Stimulated activated CD4-positive, alpha-beta T cell treated with anti-CD3 and anti-CD28 coated beads, TNF-alpha, amount 100 ng/mL, for 1 hour (primary cell): ENCODE measurements at places on chromosomes 11 and 22.

GRCh38 chr11:120108154-120108784, 29.6 kb downstream of the TRIM29 start:
- peak; percentile 55 for DNase-seq

GRCh38 chr11:1853376-1854131, 670 bp downstream of the LSP1 start:
- DNase-seq = no peak

DNA sequence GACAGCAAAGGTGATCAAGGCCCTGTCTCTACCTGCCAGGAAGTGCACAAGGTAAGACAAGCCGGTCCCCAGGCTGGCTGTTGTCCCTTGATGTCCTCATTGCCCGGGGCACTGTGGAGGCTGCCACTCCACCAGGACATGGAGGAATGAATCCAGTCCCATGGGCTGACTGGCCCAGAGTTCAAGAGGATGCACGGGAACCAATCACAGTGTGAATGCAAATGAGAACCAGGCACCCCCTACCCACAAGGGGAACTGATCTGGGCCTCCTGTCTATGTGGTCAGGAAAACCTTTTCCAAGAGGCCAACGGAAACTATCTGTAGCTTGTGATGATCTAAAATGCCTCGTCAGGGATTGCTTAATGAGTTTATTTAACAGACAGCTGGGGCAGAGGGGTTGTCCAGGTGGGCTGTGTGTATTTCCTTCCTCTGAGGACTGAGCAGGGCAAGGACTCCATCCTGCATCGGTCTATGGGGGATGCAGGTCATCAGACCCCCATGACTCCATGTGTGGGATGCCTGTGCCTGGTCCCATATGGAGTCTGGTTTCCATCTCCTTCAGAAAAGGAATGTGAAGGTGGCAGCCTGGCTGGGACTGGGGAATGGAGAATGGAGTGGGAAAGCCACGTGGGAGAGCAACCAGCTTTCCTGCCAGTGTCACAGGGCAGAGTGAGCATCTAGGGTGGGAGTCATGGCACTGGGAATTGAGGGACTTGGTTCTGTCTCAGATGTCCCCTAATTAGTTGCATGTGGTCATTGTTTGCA, 60.5 kb downstream of the CD82 start:
- DNase-seq = no peak

DNA sequence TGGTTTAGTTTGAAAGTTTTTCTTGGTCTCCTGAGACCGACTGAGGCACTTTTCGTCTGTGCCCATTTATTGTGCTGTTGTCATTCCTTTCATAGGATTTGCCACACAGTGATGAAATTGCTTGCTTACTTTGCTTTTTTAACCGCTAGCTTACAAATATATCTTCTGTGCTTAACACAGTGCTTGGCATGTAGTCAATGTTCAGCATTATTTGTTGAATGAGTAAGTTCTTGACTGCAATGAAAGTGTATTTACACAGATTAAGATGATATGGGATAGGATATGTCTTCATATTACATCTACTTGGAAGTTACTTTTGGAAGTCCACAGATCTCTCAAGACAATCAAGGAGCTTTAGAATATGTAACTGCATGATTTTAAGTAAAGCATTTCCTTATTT, 91.2 kb downstream of the GRIA4 start:
- no peak for DNase-seq

GRCh38 chr11:133842053-133842452, 3.3 kb downstream of the SPATA19 start:
- no peak for DNase-seq

DNA sequence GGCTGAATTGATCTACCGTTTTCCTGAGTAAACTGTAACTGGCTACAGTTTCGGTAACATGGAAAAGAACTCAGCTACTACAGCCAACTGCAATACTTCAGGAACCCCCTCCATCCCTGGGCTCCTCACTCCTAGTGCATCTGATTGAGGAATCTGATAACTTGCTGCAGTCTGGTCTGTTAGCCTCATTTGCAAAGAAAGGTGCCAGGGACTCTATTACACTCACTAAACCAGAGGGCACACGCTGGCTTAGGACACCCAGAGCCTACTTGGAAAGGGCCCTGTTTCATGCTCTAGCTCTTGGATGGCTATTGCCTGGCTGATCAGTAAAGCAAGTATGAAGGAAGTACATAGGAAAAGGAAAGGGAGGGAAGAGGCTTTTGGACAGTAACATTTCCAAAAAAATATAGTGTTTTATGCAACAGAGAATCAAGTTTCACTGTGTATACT, 22.3 kb downstream of the APOL5 start:
- no peak for DNase-seq

DNA sequence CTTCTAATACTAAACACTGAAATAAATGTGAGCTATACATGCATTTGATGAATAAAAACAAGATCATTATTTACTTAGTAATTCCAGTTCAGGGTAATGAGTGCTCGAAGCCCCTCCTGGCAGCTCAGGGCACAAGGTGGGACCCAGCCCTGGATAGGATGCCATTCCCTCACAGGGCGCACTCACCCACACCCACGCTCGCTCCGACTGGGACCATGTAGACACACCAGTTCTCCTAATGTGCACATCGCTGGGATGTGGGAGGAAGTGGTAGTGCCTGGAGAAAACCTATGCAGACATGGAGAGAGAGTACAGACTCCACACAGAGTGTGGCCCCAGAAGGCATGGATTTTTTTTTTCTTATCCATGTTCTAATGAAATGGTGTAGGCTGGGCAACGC, 44.5 kb upstream of the RASSF10 start:
- DNase-seq = no peak

- no peak for DNase-seq
Measured at GRCh38 chr11:132878111-132878510, 654.2 kb downstream of the OPCML start.

GRCh38 chr11:44805596-44805995, 78.8 kb downstream of the TSPAN18 start:
- no peak for DNase-seq

DNA sequence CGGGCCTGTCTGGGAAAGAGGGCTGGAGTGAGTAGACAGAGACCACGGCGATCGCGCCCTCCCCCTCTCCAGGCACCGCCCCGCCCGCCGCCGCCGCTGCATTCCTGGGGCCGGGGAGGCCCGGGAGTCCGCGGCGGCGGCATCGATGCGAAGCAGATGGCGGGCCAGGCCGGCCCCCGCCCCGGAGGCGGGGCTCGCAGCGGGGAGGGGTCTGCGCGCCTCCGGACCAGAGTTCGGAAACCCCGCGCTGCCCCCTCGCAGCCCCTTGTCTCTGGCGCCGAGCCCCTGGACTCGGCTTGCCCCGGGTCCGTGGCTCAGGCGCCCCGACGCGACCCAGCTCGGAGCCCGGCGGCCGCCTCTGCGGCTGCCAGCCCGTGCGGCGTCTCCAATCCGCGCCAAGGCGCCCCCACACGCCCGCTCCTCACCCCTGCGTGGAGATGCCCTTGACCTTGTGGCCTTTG, 1.3 kb downstream of the SCARF2 start:
- no peak for DNase-seq

DNA sequence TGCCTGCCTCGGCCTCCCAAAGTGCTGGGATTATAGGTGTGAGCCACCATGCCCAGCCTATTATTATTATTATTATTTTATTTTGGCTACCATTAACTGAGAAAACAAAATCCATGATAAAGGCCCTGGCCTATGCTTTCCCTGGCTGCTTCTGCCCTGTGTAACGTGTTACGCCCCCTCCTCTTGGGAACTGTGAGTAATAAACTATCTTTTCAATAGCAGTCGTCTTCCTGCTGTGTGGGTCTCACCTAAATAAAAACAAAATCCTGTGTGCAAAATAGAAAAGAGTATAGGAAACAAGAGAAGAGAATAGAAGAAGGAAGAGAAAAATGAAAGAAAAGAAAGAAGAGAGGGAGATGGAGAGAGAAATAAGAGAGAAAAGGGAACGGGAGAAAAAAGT, 237.0 kb downstream of the MIAT start:
- no peak for DNase-seq

DNA sequence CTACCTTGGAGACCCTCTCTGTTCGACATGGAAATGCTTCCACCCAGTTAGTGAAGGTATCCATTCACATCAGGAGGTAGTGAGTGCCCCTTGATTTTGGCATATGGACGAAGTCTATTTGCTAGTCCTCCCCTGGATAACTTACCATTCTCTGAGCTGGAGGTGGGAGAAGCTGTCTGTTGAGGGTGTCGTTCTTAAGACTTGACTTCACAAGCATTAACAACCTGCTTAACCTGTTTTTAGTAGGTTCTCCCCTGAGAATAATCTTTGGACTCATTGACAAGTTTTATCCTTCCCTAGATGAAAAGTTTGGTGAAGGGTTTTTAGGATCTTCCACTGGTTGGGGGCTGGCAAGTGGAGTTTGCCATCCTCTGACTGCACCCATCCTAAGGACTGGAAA, 1053.8 kb upstream of the CNTN5 start:
- DNase-seq = no peak

GRCh38 chr22:37187891-37188761, at the start of gene C1QTNF6:
Gene C1QTNF6, minus strand, starts transcription at chr22:37188247. Its CDS starts 34 bp downstream, at chr22:37188213.
- DNase-seq = no peak

DNA sequence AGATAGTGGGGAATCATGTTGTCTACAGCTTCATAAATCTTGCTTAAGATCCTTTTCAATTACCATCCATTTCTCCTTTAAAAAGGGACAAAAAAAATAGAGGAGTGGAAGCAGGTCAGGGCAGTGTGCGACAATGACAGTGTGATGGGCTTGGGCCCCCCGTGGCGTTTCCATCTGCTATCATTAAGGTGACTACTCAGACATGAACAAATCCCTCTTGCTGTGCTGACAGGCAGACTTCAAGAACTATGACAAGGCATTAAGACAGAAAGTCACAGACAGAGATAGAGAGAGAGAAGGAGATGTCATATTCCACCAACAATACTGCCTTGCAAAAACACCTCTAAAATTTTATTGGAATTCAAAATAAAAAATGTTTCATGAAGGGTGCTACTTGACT, 263.2 kb downstream of the DCDC1 start:
- no peak for DNase-seq

GRCh38 chr11:1549338-1550330, 22.4 kb downstream of the DUSP8 start:
- DNase-seq = no peak

- no peak for DNase-seq
Measured at GRCh38 chr22:48474881-48475280, 1352.8 kb downstream of the BRD1 start.

DNA sequence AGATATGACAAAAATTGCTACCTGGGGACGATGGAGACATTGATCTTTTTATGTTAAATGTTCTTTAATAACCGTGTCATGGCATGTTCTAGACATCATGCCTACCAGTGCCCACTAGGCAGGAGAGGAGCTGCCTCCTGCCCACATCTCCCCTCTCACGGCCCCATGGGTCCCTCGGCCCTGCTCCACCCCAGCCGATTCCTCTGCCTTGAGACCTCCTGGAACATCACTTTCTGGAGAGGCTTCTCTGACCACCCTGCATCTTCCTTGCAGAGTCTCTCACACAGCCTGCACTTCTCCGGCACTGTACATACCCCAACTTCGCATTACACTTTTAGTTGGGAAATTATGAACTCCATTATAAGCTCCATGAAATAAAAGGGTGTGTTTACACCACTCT, 16.8 kb downstream of the EFCAB6 start:
- DNase-seq = no peak

- DNase-seq = no peak
Measured at GRCh38 chr11:47254386-47254785, 3.4 kb upstream of the NR1H3 start.

- no peak for DNase-seq
Measured at GRCh38 chr22:35912658-35913057, 116.0 kb downstream of the RBFOX2 start.

DNA sequence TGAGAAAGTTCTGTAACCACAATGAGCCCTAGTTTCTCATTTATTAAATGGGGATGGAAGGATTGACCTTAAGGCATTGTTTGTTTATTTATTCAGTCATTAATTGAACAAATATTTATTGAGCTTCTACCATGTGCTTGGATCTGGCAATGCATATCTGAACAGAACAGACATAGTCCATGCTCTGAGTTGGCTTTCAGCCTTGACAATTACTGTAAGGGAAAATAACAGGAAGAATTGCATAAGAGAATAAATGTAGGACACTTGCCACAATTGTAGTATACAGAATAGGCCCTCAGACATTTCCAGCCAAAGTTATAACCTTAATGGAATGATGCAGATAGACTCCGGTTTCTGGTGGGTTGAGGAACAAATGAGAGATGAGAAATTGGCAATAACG, 160.5 kb upstream of the TTC12 start:
- no peak for DNase-seq

DNA sequence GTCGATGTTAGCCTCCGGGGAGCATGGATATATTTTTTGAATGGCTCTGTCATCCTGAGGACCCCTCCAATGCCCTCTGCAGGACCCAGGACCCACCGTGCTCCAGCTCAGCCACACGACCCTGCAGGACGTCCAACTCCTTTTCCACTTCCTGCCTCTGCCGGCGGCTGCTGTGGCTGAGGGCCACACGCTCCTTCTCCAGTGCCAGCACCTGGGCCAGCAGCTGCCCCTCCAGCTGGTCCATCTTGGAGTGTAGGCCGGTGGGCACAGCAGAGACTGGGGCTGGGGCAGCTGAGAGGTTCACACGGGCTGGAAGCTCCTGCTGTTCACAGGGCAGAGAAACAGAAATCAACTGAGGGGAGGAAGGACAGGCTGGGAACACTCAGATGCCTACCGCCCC, 15.6 kb downstream of the NPTXR start:
- no peak for DNase-seq

GRCh38 chr11:3090096-3090901, 33.1 kb upstream of the CARS1 start:
- DNase-seq = no peak

DNA sequence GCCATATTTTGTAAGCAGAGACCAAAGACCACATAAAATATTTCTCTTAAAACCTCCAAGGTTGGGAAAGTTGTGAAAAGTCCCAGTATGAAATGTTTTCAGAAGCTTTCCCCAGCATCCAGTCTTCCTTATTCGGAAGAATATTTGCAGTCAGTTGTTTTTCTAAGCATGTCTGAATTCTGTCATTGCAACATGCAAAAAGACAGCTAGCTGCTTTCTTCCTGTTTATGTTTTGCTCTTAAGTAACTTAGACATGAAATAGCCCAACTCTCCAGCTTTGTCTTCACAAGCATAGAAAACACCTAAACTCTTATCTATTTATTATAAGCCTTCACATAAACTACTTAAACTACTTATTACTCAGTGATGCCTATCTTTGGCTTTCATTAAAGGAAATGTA, 57.9 kb upstream of the MMP13 start:
- no peak for DNase-seq

- DNase-seq = no peak
Measured at GRCh38 chr11:103798446-103798845, 238.0 kb upstream of the DDI1 start.

DNA sequence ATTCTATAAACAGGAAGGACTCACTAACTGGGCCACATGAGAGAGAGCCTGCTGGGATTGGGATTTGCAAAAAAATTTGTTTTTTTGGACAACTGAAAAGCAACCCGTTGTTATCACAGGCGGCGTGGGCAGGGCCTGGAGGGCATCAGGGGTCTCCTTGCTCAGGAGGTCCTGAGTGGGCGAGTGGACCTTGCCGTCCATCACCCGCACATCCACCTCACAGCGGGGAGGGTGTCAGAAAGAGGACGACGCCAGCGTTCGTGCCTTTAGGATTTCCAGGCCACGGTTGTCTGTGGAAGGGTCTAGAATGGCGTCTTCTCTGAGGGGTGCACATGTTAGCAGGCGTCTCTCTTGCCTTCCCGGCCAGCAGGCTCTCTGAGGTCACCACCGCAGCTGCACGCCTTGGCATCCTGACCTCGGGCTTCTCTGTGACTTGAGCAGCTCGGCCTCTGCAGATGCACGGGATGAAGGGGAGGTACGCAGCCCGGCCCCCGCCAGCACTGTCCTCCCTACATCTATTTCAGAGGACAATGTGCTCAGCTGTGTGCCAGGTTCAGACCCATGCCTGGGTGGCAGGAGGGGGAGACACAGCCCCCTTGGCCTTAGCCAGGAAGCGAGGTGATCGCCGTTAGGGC, 749.5 kb downstream of the BRD1 start:
- no peak for DNase-seq
